Pancreas (tissue), 10 donors: ENCODE measurements at places on chromosomes 2 and 18. TPM values are rescaled to one million over a fixed set of nuclear protein-coding genes. Genes with fewer than 3 reads are reported as not detected.
A peak's percentile ranks its signal among the peaks of the same experiment; 100 is the strongest.

GRCh38 chr2:27715318-27716210, 51.9 kb downstream of the SLC4A1AP start:
- H3K27ac ChIP-seq, result no peak overlapping the region
- peak overlapping the region; percentile 26 for H3K4me3 ChIP-seq
- no peaks in the 10 kb centered on the region for H3K36me3 ChIP-seq
- no peak for DNase-seq

DNA sequence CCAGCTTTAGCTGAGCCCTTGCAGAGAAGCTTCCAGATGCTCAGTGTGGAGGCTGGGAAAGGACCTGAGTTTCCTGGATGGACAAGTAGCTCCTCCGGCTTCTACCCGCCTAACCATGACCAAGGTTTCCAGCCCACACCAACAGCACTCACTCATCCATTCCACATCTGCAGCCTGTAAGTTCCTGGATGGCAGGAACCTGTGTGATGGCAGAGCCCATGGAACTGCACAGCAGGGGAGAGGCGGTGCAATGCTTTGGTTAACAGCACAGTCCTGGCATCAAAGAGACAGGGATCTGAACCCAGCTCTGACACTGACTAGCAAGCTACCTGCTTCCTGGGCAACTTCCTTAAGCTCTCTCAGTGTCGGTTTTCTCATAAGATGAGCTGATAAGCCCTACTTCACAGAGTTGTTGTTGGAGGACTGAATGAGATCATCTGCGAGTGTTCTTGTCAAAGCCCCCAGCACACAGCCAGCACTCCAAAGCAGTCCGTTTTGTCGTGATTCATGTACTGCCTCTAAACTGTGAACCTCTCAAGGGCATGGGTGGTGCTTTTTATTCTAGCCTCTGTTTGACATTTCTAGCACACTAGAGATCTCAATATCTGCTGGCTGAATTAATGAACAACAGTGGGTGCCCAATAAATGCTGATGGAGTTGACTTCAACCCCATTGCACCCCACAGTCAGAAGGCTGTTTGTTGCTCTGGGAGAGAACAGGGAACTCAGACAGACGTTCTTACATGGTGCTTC, 41.6 kb upstream of the OTOF start:
- H3K27me3 ChIP-seq, result no peaks in the 10 kb centered on the region
- H3K4me1 ChIP-seq, result no peaks in the 10 kb centered on the region
- no peak overlapping the region for H3K27ac ChIP-seq
- H3K36me3 ChIP-seq, result no peaks in the 10 kb centered on the region
- H3K4me3 ChIP-seq, result no peak overlapping the region
- DNase-seq, result no peak

- no peak overlapping the region for H3K27ac ChIP-seq
- no peaks in the 10 kb centered on the region for H3K4me1 ChIP-seq
- no peak for DNase-seq
- no peak overlapping the region for H3K4me3 ChIP-seq
Observed at GRCh38 chr2:31382452-31383120, 32.0 kb downstream of the XDH start.

DNA sequence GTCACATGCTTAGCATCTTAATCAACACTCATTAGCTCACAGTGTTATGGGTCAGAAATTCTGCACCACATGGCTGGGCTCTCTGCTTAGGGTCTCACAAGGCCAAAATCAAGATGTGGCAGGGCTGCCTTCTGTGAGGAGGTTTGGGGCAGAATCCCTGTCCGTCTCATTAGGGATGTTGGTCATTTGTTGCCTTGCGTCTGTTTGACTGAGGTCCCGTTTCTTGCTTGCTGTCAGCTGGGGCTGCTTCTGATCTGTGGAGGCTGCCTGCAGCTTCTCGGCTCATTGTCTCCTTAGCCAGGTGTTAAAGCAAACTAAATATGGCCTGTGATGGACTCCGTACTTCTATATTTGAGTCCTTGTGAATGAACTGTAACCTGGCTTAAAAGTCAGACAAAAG, 146.5 kb downstream of the NDUFA10 start:
- H3K27ac ChIP-seq, result no peak overlapping the region
- no peaks in the 10 kb centered on the region for H3K36me3 ChIP-seq

TXNDC9 gene
- 4.2 TPM for total RNA-seq

SNTG2 gene
- 19.2 TPM for total RNA-seq

STPG4 gene
- total RNA-seq, result not detected

GLS gene
- 51.2 TPM for total RNA-seq
